ENCODE measurements at places on chromosomes 6 and 20.
A peak's percentile ranks its signal among the peaks of the same experiment; 100 is the strongest.

GRCh38 chr20:655726-656624 lies 3.0 kb upstream of the SRXN1 start:
- DNase-seq = no peak

DNA sequence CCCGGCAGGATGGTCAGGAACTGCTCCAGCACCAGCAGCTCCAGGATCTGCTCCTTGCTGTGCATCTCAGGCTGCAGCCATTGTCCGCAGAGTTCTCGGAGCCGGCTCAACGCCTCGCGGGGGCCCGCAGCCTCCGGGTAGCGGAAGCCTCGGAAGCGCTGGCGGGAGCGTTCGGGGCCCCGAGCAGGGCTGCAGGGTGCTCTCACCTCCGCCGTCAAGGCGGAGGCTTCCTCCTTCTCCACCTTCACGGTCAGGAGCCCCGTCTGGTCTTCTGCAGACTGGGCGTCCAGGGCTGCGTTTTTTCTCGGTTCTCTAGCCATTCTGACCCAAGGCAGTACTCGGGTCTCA lies 434 bp downstream of the ZKSCAN4 start:
- DNase-seq = no peak

DNA sequence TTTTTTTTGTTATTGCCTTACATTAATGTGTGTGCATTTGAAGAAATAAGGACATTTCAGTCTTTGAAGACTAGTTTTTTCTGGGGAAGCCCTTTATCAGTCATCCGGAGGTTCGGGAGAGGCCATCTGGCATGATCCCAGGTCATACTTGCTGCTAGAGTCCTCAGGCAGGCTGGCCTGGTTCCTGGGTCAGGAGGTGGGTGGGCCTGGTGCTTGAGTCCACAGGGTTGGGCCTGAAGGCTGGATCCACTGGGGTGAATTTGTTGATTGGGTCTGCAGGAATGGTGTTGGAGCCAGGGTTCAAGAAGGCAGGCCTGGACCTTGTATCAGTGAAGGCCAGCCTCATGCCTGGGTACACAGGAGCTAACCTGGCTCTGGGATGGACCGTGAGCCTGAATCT lies 15.8 kb upstream of the WFDC9 start:
- DNase-seq = no peak

DNA sequence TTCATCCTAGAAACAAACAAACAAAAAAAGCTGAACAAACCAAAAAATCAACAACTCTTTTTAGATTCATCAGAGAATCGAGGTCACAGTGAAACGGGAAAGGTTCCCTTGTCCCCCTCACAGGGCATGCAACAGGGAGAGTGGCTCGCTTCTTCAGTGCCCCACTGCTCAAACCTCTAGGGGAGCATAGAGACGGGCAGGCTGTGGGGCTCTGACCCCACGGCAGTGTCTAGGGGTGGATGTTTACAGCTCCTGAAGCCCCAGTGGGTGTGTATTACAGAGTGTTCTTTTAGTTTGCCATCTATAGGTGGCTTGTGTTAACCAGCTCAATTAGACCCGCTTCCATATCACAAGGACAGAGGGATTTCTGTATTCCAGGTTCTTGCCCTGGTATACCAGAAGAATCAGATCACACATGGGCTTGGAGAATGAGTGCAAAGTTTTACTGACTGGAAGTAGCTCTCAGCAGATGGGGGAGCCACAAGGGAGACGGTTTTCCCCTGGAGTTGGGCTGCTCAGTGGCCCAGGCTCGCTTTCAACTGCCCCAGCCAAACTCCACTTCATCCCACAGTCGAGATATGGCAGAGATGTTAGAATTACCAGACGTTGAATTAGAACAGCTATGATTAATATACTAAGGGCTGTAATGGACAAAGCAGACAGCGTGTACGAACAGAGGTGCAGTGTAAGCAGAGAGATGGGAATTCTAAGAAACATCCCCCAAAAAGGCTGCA lies 192.6 kb upstream of the CST7 start:
- DNase-seq = no peak

- no peak for DNase-seq
These were observed 470.2 kb upstream of the BTBD3 start for GRCh38 chr20:11447371-11448100.

DNA sequence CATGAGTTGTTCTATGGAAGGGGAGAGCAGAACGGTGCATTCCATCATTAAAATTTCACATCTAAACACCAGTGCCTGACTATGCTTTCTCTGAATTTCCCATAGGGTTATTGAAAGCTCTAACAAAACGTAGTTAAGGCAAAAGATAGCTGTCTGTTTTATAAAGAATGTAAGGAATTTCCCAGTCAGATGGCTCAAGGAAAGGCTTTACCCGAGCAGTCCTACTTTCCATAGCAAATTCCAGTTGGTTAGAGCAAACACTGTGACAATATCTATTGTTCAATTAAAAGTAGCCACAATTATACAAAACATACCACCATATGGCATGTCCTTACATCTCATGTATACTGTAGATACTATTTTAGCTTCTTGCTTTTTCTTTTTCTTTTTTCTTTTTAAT lies 1059.5 kb upstream of the FLRT3 start:
- DNase-seq = no peak

- DNase-seq = no peak
These were observed 133.8 kb downstream of the CLIC5 start for GRCh38 chr6:45881705-45882467.

GRCh38 chr20:675033-675452 lies 559 bp downstream of the SCRT2 start:
- DNase-seq = no peak

DNA sequence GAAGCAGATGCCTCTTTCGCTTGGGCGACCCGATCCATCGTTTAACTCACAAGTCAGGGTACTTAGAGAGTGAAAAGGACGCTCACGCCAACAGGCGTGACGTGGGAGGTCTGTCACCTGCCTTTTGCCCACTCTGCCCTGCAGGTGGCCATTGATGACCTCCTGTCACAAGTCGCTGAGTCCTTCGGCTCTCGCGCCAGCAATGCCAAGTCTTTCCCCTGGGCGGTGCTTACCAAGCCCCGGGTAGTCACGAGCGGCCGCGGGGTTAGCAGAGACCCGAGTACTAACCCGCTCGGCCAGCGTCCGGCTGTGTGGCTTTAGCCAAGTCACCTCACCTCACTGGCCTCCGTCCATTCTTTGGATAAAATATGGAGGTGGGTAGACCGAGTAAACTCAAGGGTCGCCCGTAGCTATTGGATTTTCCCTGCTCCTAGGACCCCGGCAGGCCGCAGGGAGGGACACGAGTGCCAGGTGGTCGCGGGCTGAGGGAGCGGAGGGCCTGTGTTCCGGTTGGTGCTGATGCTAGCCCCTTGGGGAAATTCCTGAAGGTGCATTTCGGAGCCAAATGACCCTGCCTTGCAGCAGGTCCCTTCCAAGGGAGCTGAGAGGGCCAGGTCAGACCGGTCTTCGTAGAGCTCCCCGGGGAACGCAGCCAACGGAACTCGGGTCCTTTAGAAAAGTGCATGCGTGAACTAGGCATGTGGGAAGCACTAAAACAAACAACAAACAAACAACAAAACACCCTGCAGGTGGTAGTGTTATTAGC lies 668 bp downstream of the PKIB start:
- DNase-seq = peak; percentile 93

DNA sequence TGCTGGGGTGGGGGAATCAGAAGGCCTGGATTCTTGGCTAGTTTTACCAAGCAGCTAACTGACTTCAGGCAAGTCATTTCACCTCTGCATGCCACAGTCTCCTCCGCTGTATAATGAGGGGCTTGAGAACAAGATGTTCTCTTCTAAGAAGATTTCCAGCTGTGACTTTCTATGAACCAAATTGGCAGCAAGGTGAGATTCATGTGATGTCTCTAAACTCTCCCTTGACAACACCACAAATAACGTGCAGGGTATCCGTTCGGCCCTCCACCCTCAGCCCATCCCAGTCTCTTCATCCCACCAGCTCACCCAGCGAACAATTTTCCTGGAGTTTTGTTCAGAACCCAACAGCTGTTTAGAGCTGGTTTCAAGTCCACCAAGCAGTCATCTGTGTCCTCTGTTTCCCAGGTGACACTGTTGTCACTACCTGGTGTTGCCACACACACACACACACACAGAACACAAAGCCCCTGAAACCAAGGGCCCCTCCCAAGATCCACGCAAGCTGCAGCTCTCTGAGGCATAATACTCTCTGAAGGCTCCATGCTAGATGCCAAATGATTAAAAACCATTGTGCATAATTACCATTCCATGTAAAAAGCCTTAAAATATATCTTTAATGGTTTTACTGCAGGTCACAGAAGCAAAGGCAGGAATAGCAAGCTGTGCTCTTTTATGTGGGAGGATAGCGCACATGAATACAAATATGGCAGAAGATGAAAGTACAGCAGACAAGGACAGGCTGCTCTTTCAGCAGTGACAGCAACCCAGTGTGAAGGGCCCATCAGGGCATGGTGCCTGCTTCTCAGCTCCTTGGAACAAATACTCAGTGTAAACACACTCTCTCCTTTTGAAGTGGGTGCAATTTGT lies 48.2 kb downstream of the ARHGAP18 start:
- no peak for DNase-seq

- DNase-seq = no peak
These were observed 95.4 kb downstream of the OGFRL1 start for GRCh38 chr6:71383901-71384489.

All from chondrocyte (in vitro differentiated cells).